ENCODE measurements at places on chromosomes 2 and 18.

- peaks cover 2% of the 10 kb centered on the region for H3K36me3 ChIP-seq
- peaks cover 7% of the 10 kb centered on the region for H3K4me1 ChIP-seq
- no peak overlapping the region for H3K4me3 ChIP-seq
- H3K27me3 ChIP-seq: no peaks in the 10 kb centered on the region
- no peak overlapping the region for H3K27ac ChIP-seq
- no peak for DNase-seq
Measured at GRCh38 chr2:203625701-203626100, 80.7 kb upstream of the CD28 start.

DNA sequence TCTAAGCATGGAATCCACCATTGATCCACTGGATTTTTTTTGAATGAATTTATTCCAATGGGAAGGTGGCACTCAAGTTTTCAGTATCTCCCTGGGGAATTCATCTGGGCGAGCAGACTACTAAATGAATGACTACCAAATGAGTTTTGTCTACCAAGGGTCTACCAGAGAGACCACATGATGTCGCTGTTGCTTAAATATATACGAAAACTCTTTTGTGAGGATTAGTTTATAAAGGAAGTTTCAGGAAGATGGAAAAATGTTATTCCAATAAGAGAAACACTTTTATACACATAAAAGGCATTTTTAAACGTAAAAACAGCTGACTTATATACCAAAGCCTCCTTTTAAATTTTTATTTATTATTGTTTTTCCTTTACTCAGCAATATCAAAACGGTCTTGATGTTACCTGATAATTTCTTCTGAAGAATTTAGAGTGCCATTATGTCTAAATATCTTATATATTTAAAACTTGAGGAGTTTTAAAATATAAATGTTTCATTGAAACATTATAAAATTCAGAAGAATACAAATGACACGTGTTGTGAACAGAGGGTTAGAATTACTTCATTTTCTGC lies 139.7 kb downstream of the HRH4 start:
- no peaks in the 10 kb centered on the region for H3K4me1 ChIP-seq
- no peaks in the 10 kb centered on the region for H3K36me3 ChIP-seq
- H3K27me3 ChIP-seq: peaks cover 44% of the 10 kb centered on the region
- no peak overlapping the region for H3K4me3 ChIP-seq
- no peak overlapping the region for H3K27ac ChIP-seq

- H3K4me1 ChIP-seq: peaks cover 12% of the 10 kb centered on the region
- DNase-seq: no peak
- H3K4me3 ChIP-seq: no peak overlapping the region
- no peak overlapping the region for H3K27ac ChIP-seq
Measured at GRCh38 chr2:30577151-30577550, 130.1 kb downstream of the LCLAT1 start.

- H3K4me1 ChIP-seq: peaks cover 8% of the 10 kb centered on the region
- DNase-seq: no peak
- peaks cover 3% of the 10 kb centered on the region for H3K36me3 ChIP-seq
- H3K4me3 ChIP-seq: no peak overlapping the region
- peaks cover 9% of the 10 kb centered on the region for H3K27me3 ChIP-seq
Measured at GRCh38 chr18:3660739-3661515, 211.0 kb downstream of the TGIF1 start.

- H3K27me3 ChIP-seq: no peaks in the 10 kb centered on the region
- H3K27ac ChIP-seq: no peak overlapping the region
- no peak overlapping the region for H3K4me3 ChIP-seq
- H3K4me1 ChIP-seq: peaks cover 7% of the 10 kb centered on the region
- no peaks in the 10 kb centered on the region for H3K36me3 ChIP-seq
Measured at GRCh38 chr18:8763611-8764010, 58.3 kb downstream of the MTCL1 start.

DNA sequence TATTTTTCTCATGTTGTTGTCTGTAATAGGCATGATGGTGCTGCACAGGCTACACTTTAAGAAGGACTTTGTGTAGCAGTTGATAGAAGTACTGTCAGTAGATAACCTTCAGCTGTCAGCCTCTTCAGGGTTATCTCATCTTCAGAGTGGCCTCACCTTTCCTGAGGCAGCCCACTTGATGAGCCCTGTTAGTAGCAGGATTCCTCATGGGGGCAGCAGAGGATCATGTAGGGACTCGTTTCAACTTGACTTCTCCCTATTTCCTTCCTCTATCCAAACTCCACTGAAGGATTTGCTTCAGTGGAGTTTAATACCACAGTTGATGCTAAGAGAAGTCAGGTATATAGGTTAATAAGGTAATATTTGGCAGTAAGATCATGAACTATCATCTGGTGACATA lies 530.3 kb upstream of the FSIP2 start:
- H3K4me3 ChIP-seq: no peak overlapping the region
- no peaks in the 10 kb centered on the region for H3K4me1 ChIP-seq
- no peak overlapping the region for H3K27ac ChIP-seq
- H3K36me3 ChIP-seq: no peaks in the 10 kb centered on the region
- no peaks in the 10 kb centered on the region for H3K27me3 ChIP-seq
- no peak for DNase-seq

GRCh38 chr2:217085543-217085942 lies 225.7 kb upstream of the TNP1 start:
- no peak overlapping the region for H3K4me3 ChIP-seq
- no peaks in the 10 kb centered on the region for H3K36me3 ChIP-seq
- H3K27ac ChIP-seq: no peak overlapping the region
- peaks cover 5% of the 10 kb centered on the region for H3K4me1 ChIP-seq
- peaks cover 15% of the 10 kb centered on the region for H3K27me3 ChIP-seq
- no peak for DNase-seq

DNA sequence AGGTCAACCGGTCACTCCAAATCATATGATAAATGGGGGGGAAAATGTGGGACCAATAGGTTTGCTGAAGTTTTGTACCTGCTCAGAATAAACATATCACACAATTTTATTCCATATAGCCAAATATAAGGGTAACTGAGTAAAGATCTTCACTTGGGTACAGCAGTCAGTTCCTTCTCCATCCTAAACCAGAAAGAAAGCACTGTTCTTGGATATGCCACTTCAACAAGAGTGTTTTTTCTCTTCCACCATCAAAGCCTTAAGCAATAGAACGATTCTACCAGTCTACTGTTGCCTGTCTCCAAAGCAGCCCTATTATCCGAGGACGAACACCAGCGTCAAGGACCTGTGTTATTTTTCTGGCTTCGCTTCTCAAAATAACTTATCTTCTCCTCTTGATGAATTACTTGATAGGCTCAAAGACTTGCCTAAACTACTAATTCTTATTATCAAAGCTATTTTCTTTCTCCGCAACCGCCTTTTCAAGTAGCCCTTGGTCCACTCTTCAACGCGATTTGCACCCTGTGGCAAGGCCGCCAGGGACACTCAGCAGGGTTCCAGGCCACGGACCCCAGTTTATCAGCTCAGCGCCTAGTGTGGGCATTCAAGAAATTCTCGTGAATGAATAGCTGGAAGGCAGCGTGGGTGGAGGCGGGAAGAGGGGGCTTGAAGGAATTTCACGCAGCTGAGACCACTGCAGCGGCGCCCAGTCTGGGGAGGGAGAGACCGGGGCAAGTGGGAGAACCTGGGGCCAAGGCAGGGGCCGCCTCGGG lies 646 bp downstream of the ALS2 start:
- H3K27me3 ChIP-seq: peaks cover 18% of the 10 kb centered on the region
- peaks cover 3% of the 10 kb centered on the region for H3K36me3 ChIP-seq
- peak overlapping the region; percentile 94 for H3K4me3 ChIP-seq

DNA sequence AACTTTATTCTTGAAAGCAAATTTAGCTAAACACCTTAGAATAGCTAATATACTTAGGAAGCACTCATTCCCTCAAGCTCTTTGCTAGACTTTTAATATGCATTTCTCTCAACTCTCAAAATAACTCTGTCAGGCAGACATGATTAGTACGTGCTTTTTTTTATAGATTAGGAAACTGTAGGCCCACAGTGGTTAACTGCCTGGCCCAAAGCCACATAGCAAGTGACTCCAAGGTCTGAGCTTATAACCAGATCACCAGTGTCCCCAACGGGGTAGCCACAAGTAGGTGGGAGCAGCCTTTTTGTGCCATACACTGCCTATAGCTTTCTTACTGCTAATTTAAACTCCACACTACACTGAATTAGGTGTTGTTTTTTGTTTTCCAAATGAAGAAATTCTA lies 576.8 kb downstream of the METTL4 start:
- H3K27me3 ChIP-seq: no peaks in the 10 kb centered on the region
- no peaks in the 10 kb centered on the region for H3K4me1 ChIP-seq
- no peak overlapping the region for H3K4me3 ChIP-seq
- DNase-seq: no peak

DNA sequence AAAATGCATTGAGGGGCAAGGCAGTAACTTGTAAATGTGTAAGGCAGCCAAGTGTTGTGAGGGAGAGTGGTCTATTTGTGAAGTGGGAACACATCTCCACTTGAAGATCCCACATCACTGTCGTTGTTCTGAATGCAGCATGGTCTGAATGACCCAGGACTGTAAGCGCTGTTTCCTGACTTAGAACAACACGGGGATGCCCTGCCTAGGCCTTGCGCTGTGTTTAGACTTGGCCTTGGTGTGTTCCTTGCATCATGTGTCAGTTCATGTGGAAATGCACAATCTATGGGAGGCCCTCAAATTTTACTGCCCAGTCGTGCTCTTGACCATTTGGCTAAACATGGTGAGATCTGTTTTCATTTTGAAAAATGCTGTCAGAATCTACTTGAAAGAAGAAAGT lies 205.1 kb downstream of the SOX11 start:
- H3K27me3 ChIP-seq: no peaks in the 10 kb centered on the region
- H3K4me1 ChIP-seq: no peaks in the 10 kb centered on the region
- no peak overlapping the region for H3K4me3 ChIP-seq
- H3K36me3 ChIP-seq: no peaks in the 10 kb centered on the region
- no peak for DNase-seq
- H3K27ac ChIP-seq: no peak overlapping the region

GRCh38 chr2:61538920-61539520 lies 864 bp upstream of the XPO1 start:
- no peaks in the 10 kb centered on the region for H3K27me3 ChIP-seq
- no peak for DNase-seq
- H3K27ac ChIP-seq: peak overlapping the region; percentile 99
- peaks cover 7% of the 10 kb centered on the region for H3K36me3 ChIP-seq
- peaks cover 32% of the 10 kb centered on the region for H3K4me1 ChIP-seq

DNA sequence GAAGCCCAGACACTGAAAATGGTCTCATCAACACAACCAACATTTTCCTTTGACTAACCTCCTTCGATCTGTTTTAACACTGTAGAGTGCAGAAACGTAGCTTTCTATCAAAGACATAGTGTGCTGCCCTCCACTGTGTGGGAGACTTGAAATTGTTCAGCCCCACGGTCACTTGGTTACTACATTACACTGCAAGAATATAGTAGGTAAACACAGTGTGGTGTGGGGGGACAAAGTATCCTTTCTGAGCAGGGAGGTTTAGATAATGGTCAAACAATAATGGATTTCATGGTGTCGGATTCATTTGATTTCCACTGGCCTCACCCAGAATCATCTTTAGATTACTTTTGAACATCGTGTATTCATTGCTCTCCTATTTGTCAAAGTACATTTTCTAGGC lies 181.0 kb downstream of the ERBB4 start:
- H3K4me1 ChIP-seq: no peaks in the 10 kb centered on the region
- no peaks in the 10 kb centered on the region for H3K36me3 ChIP-seq
- no peak overlapping the region for H3K27ac ChIP-seq
- H3K27me3 ChIP-seq: no peaks in the 10 kb centered on the region
- H3K4me3 ChIP-seq: no peak overlapping the region
- no peak for DNase-seq

DNA sequence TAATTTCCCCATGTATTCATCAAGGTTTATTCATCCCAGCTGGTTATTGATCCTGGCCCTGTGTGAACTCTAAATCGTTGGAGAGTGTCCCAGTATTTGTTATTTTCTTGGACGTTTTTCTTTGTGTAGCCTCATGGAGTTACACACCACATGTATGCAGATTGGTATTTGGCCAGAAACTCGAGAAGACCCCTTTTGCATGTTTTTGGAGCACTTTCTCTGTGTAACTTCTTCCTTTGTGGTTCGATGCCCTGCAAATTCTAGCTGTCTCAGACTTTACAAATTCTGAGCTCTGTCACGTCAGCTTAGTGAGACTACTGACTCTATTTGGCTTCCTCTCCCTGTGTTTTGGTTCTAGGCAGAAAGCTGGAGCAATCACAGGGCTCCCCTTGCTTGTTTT lies 198.7 kb downstream of the MCFD2 start:
- H3K36me3 ChIP-seq: peaks cover 4% of the 10 kb centered on the region
- H3K27me3 ChIP-seq: no peaks in the 10 kb centered on the region
- H3K4me1 ChIP-seq: peaks cover 24% of the 10 kb centered on the region
- H3K27ac ChIP-seq: no peak overlapping the region

DNA sequence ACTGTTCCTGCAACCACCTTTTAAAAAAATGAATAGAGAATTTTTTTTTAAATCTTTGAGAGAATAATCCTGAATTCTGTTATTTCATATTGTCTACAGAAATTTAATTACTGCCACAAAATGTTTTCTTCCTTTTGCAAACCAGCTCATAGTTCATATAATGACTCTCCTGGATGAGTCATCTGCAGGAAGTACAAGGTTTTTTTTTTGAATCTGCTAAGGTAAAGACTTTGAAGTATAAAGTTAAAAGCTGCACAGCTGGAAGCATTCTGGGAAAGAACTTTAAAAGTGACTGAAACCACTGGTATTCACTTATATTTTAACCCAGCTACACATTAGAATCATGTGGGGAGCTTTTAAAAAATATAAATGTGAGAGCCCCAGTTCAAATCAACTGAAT lies 25.4 kb downstream of the SESTD1 start:
- H3K4me3 ChIP-seq: no peak overlapping the region
- H3K27ac ChIP-seq: no peak overlapping the region
- H3K36me3 ChIP-seq: no peaks in the 10 kb centered on the region
- peaks cover 4% of the 10 kb centered on the region for H3K4me1 ChIP-seq

DNA sequence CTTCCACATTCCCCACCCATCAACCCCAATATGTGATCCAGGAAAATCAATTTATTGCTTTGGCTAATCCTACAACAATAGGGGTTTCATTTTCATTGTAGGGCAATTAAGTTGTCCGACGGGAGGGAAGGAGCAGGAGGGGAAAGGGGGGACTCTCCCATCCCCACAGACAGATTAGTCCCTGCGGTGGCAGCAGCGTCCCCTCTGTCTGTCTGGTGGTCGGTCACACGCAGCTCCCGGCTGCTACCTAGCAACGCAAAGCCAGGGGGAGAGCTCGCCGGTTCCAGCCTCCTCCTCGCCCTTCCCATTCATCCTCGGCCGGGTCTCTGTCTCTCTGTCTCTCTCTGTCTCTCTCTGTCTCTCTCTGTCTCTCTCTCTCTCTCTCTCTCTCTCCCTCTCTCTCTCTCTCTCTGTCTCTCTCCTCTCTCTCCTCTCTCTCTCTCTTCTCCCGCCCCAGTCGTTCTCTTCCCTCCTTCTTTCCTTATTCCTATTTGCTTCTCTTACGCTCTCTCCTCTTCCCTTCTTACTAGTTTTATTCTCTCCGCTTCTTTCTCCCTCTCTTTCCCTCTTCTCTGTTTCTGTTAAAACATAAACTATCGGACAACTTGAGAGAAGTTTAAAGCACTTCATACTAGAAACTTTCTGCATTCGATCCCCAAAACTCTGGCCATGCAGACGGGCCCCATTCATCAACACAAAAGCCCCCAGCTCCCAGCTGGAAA lies 1.2 kb downstream of the LRP2 start:
- H3K4me3 ChIP-seq: peak overlapping the region; percentile 99
- peaks cover 30% of the 10 kb centered on the region for H3K4me1 ChIP-seq
- H3K27ac ChIP-seq: no peak overlapping the region
- DNase-seq: no peak

GRCh38 chr2:46147626-46148368 lies 149.4 kb upstream of the EPAS1 start:
- peaks cover 3% of the 10 kb centered on the region for H3K36me3 ChIP-seq
- DNase-seq: no peak
- no peaks in the 10 kb centered on the region for H3K27me3 ChIP-seq
- peaks cover 8% of the 10 kb centered on the region for H3K4me1 ChIP-seq
- H3K4me3 ChIP-seq: no peak overlapping the region

GRCh38 chr2:144572977-144573376 lies 53.1 kb upstream of the ZEB2 start:
- H3K27me3 ChIP-seq: peaks cover 10% of the 10 kb centered on the region
- no peak for DNase-seq

Measured in T-helper 17 cell (primary cell).